ENCODE measurements at places on chromosomes 2 and 18.

- DNase-seq: no peak
Measured at GRCh38 chr18:37684590-37684989, 119.0 kb upstream of the CELF4 start.

- no peak for DNase-seq
Measured at GRCh38 chr2:50346629-50347357, 685.1 kb downstream of the NRXN1 start.

DNA sequence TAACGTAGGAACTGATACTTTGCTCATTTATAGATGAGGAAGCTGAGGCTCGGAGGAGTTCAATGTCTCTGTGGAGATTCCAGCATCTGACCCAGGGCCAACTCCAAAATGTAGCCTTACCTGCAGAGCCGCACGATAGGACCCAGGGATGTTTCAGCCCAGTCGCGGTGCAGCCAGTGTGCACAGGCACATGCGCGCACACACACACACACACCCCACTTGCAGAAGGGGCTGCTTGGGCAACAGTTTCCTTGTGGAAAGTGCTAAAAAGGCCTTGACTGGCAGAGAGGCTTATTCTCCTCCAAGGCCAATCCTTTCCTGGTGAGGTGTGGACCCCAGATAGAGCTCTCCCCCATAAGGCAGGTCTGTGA, 101.7 kb downstream of the ZFP36L2 start:
- DNase-seq: no peak

GRCh38 chr18:37564711-37565100, 892 bp downstream of the CELF4 start:
- DNase-seq: no peak

GRCh38 chr18:62288665-62289008, 36.5 kb upstream of the TNFRSF11A start:
- DNase-seq: peak; percentile 46
